NCI-H524 (cell line): ENCODE measurements at places on chromosomes 16 and 17.

DNA sequence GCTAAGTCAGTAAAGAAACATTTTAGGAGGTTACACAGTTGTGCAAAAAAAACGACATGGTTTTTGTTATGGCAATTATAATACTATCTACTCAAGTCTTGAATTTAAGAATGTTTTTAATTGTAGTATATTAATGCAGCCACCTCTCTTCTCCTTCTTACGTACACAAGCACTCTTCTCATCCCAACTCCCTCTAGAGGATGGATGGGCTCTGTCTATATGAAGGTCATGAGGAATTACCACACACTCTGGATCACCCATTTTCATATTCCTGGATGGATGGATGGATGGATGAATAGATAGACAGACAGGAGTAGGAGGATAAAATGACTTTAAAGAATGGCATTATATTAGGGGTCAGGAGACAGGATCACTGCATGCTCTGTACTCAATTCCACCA is 120.0 kb downstream of the PHKB start:
- no peak for DNase-seq

DNA sequence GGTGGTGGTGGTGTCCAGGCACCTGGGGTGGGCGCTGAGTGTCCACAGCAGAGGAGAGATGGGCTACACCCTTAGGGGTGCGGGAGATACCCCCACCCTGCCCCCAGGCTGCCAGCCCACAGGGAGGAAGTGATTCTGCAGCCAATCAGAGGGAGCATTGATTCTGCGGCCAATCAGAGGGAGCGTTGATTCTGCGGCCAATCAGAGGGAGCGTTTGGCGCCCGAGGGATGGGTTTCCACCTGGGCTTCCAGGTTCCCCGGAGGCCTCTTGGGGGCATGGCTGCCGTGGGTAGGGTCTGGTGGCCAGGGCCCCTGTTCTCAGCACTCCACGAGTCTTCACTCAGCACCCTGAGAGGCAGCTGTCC is 28.2 kb upstream of the ACSF3 start:
- no peak for DNase-seq

- no peak for DNase-seq
Measured at GRCh38 chr17:61793565-61793964, 69.8 kb downstream of the BRIP1 start.

DNA sequence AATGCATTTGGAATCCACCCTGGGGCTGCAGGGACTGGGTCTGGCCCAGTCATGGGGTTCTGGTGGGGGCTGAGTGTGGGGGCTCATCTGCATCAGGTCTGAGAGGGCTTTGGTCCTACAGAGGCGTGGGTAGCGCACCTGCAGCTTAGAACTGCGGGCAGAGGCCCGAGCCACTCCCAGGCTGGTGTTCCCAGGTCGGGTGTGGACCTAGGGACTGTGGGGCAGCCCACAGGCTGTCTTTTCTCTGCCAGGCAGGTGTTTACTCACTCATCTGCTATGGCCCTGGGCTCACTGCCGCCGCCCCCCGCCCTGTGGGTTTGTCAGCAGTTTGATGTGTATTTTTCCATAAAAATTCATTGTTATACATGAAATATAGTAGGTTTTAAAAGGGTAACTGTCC is 27.0 kb upstream of the DOC2B start:
- DNase-seq = no peak

DNA sequence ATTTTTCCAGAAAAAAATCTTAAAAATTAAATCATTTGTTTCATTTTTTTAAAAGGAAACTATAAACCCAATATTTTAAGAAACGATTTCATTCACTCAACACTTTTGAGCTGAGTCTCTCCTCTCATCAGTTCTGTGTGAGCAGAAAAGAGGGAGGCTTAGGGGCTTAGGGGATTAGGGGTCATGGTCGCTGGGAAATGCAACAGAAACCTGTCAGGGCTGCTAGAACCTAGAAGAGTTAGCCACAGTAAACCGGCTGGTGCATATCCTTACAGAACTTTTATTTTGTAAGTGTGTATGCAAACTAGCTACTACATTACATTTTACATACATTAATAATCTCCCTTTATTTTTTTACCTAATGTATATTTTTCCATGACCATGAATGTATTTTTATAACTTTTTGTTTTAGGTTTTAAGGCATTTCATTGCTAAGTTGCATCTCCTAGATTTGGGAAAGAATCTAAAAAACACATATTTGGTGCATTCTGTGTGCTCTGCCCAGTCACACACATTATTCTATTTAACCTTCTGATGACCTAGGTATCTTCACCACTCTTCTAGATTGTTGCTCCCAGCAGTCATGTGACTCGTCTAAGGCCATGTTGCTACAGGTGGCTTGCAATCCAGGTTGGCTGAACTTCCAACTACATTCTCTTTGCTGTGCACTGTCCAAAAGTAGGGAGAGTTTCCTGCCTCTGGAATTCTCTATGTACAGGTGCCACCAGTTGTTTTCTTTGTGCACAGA is 24.4 kb downstream of the TBC1D3B start:
- DNase-seq = no peak

- no peak for DNase-seq
Measured at GRCh38 chr17:7250695-7251627, 573 bp downstream of the CTDNEP1 start.

DNA sequence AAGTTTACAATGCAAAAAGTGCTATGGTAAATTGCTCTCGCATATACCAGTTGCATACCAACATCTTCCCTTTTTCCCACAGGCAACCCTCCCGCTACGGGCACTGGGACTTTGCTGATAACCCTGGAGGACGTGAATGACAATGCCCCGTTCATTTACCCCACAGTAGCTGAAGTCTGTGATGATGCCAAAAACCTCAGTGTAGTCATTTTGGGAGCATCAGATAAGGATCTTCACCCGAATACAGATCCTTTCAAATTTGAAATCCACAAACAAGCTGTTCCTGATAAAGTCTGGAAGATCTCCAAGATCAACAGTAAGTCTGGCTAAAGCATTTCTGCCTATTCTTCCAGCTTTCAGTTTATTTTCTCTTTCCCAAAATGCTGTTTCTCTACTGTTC is 27.9 kb upstream of the HSBP1 start:
- DNase-seq = no peak

GRCh38 chr16:82832821-82833220 is 206.1 kb downstream of the CDH13 start:
- peak; percentile 87 for DNase-seq

DNA sequence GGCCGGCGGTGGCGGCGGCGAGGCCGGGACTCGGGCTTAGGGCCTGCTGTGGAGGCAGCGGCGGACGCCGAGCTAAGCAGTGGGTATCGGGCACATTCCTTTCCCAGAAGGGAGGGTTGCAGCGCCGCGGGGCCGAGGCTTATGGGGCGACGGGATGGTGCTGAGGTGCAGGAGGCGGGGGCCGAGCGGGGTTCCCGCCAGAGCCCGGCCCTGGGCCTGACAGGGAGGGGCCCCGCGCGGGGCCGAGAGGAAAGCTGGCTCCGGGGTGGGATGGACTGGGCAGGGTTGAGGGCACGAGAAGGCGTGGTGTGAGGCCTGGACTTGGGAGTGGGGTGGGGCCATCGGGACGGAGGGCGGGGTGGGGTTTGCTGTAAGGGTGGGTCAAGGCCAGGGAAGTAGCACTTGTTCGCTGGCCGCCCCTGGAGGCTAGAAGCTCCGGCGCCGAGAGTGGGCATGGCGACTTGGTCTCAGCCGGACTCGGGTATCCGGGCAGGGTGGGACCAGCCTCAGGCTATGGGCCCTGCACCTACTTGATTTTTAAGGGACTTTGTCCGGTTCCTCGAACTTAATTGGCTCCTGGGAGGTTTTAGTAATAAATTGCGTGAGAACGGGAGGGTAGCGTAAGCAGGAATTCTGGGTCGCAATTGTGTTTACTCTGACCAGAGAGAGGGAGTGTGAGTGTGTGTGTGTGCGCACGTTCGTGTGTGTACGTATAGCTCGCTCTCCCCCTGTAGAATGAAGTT is 396 bp downstream of the NFE2L1 start:
- DNase-seq = peak; percentile 80

DNA sequence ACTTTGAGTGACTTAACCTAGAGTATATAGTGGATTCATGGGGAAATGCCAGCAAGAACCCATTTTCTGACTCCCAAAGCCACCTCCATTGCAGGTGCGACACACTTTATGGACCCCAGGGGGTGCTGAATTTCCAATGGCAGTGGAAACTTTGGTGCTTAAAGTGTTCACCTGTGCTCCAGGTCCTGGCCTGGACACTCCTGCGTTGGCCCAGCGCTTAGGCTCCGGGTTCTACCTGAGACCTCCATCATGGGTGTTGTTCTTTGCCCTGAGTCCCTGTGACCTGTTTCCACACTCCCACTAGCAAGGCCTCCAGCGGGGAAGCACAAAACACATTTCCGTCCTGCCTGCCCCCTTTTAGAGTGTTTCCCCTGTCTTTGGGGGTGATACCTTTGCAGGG is 3.0 kb downstream of the CCNF start:
- DNase-seq = no peak

DNA sequence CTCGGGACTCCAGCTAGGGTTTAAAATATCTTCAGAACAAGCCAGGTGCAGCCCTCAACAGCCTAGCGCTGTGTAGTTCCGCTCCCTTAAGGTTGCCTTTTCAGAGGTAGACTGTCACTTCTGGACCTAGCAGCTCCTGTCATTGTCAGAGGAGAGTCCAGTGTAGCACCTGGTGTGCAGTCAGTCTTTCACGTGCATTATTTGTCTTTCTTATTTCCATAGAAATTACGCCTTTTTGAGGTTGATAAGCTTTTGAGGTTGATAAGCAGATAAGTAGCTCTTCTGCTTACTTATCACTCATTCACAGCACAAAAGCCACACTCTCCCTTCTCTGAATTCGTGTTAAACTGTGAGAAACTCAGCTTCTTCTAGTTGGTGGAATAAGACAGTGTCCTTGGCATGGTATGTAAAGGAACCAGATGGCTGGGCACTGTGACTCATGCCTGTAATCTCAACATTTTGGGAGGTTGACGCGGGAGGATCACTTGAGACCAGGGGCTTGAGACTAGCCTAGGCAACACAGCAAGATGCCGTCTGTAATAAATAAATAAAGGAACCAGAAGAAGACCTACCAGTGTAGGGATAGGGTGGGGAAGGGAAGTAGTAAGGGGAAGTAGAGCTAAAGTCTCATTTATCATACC is 10.2 kb downstream of the EEF2K start:
- DNase-seq = peak; percentile 47

- no peak for DNase-seq
Measured at GRCh38 chr16:87765473-87765775, 362 bp downstream of the KLHDC4 start.

- DNase-seq = no peak
Measured at GRCh38 chr17:75724016-75725003, 3.1 kb downstream of the ITGB4 start.

DNA sequence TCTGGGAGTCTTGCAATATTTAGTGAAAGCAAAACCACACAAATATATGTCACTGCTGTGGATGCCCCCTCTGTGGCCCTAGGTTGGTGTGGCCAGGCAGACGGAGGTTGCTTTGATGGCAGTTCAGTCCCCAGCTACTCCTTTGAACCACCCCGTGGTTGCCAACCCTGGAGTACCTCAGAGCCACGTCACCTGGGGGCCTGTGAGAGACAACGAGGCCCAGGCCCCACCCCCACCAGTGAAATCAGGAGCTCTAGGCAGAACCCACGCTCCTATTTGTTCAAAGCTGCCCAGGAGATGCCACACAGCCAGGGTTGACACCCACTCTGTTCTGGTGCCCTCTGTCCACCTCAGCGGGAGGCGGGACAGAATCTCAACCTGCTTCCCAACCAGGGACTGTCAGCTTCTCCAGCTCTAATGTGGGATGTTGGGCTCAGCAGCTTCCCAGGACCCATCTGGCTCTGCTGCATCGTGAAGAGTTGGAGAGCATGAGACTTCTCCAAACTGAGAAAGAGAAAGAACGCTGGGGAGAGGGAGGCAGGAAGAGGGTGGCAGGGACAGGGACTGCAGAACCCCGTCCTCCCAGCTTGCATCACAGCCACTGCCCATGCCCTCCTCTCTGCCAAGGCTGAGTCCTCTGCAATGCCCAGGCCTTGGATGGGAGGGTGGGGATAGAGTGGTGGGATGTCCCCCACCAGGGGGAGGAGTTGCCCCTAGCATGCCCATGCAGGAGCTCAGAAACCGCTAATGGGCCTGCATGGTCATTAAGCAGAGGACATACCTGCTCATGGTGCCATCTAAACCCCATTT is 81.8 kb downstream of the C16orf78 start:
- no peak for DNase-seq

GRCh38 chr17:8005967-8006730 is 3.7 kb downstream of the GUCY2D start:
- peak; percentile 38 for DNase-seq

GRCh38 chr16:1420111-1420539 is 422 bp downstream of the UQCC4 start:
- DNase-seq = no peak

- no peak for DNase-seq
Measured at GRCh38 chr17:2251098-2251497, 52.5 kb downstream of the SMG6 start.

GRCh38 chr17:1839516-1839915 is 9.7 kb downstream of the RPA1 start:
- no peak for DNase-seq

GRCh38 chr16:17989255-17989654 is 347.3 kb downstream of the NPIPA8 start:
- DNase-seq = no peak

GRCh38 chr17:56810891-56811775 is 22.6 kb downstream of the C17orf67 start:
- no peak for DNase-seq

DNA sequence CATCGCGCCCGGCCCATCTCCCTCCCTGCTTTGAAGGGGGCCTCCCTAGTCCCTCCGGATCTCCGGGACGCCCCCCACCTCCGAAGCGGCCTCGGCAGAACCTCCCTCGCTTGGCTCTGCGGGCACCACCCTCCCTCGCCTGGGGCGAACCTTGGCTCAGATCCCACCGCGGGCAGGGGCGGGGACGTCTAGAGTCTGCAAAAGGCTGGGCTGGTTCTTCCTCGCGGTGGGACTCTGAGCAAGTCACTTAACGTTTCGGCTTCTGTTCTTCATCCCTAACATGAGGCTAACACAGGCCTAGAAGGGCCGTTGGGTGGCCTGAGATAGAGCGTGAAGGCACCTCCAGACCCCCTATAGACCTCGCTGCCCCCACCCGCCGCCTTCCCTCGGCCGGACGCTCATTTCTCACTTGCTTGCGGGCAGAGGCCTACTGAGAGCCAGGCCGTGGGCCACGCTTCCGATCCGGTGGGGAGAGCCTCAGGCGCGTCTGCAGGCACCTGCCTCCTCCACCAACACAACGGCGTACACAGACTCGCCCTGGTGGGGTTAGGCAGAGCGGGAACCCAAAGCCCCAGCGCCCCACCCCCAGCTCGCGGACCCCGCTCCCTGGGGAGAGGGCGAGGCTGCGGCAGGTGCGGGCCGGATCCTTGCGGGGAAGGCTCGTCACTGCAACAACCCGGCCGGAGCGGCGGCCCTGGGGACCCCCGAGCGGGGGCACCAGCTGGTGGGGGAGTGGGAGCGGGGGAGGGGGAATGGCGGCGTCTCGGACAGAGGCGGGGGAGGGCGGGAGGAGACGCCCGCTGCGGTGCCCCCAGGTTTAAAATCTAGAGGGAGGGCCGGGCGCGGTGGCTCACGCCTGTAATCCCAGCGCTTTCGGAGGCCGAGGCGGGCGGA is 5.4 kb downstream of the MYO1C start:
- DNase-seq = no peak

DNA sequence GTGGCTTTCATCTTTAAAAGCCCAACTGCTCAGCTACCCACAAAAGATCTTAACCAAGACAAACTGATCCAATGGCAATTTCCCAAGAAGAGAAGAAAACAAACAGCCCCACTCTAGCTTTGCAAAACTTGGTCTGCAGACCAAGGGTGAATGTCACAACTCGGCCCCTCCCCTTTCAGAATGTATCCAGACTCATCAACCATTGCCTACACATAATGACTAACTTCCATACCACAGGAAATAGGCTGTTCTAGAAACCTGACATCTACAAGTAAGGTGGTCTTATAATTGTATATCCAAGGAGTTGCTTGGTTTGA is 16.0 kb downstream of the DCUN1D3 start:
- DNase-seq = no peak
